A549 treated with DMSO at 1 μM for 4 hours (cell line): ENCODE measurements at places on chromosomes 1 and 21. TPM values are rescaled to one million over a fixed set of nuclear protein-coding genes. Genes with fewer than 3 reads are reported as not detected.

The TRIM63 gene
- total RNA-seq: not detected in 5 replicates

The KRTAP6-2 gene
- total RNA-seq: not detected in 5 replicates

The CD101 gene
- total RNA-seq: 0.19 to 0.56 TPM (median 0.38 TPM) in 5 replicates

The LCE1B gene
- not detected in 5 replicates for total RNA-seq

The AMIGO1 gene
- total RNA-seq: 1.0 to 1.5 TPM (median 1.2 TPM) in 5 replicates

The FLG2 gene
- total RNA-seq: not detected in 5 replicates

The C8B gene
- total RNA-seq: not detected in 5 replicates
